ENCODE measurements at places on chromosomes 1 and 21.

DNA sequence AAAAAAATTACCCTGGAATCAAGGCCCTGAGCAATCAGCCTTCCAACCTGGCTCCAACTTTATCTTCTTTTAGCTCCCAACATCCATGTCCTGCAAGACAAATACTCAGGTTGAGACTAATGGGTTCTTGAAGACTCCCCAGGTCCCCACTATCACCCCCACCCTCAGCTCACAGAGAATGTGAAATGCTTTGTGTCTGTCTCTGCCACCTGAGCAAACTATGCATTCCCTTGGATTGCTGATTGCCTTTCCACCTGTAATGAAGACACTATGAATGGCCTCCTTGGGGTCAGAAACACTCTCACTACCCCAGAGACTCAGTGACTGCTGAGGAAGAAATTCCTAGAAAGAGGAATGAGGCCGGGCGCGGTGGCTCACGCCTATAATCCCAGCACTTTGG, 121.2 kb upstream of the GALNT2 start:
- DNase-seq: no peak

DNA sequence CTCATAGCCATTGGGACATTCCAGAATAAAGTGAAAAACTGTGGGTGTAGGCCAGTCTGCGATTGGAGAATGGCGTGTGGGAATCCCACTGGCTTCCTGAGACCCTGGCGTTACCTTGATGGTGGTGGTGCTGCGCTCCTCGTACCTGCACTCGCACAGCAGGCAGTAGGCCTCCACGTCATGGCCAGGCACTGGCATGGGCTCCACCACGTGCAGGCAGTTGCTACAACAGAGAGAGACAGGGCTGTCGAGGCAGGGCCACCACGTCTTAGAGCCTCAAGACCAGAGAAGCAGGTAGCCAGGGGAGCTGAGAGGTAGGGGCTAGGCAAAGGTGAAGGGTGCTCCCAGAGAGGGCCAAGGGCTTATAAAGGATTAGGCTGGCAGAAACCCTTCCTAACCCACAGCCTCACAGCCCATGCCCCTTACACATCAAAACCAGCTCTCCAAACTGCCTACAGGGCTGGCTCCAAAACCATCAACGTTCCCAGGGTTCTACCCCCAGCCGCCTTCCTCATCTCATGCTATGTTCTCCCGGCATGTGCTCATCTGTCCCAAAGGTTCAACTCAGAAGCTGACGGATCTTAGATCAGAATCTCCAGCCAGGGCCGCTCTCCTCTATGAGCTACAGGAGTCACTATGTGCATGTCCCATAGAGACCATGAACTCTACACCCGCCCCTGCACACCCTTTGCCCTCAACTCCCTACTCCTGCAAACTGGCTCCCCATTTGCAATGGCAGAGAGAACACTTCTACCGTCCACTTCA, 7.5 kb downstream of the TMEM9 start:
- DNase-seq: no peak

DNA sequence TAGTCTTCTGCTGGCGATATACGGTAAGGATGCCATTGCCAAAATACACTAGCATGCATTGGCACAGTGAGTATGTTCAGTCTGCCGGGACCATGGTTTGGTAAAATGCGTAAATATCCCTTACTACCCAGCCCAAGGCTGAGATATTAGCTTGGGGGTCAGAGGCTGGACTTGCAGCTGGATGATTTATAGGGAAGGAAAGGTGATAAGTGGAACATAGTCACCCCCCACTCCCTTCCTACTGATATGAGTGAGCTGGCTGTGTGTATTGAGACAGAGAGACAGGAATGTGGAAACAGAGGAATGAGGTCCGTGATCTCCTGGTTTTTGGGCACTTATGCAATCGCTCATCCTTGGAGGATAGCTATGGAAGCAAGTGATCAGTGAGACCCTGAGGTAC, 642.8 kb downstream of the KCNT2 start:
- DNase-seq: no peak

DNA sequence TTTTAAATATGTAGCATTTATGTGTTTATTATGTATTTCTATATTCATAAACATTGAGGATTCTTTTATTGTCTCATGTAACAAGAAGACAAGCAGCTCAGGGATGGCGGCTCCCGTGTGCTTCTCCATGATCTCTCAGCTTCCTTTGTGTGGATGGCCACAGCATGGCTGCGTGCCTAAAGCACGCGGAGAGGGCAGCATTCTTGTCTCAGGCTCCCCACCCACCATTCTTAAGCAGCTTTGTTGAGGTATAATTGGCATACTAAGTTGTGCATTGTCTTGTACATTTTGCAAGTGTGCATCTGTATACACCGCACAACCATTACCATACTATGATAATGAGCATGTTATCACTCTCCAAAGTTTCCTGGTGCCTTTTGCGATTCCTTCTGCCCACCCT, 81.6 kb downstream of the CAMTA1 start:
- no peak for DNase-seq

GRCh38 chr1:187229496-187229895, 400.7 kb downstream of the PLA2G4A start:
- no peak for DNase-seq

DNA sequence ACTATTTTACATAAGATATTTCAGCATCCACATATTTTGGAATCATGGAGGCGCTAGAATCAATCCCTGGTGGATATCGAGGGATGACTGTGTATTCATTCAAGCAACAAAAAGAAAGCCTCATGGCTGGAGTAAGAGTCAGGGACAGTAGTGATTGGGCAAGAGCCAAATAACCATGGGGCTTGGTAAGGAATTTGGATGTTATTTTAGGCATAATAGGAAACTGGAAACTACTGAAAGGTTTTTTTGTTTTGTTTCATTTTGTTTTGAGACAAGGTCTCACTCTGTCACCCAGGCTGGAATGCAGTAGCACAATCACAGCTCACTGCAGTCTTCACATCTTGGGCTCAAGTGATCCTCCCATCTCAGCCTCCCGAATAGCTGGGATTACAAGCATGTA, 33.8 kb upstream of the EYA3 start:
- DNase-seq: no peak

All from AG09309 (cell line).